Fibroblast of skin of right biceps (primary cell): ENCODE measurements at places on chromosomes 7 and 10.

GRCh38 chr7:7183838-7184463 lies 1.6 kb downstream of the C1GALT1 start:
- DNase-seq = peak; percentile 25

- DNase-seq = no peak
These were observed 138.1 kb downstream of the WDR11 start for GRCh38 chr10:120989279-120989678.

- DNase-seq = peak; percentile 47
These were observed 311.6 kb upstream of the SEMA3A start for GRCh38 chr7:84506151-84506550.

DNA sequence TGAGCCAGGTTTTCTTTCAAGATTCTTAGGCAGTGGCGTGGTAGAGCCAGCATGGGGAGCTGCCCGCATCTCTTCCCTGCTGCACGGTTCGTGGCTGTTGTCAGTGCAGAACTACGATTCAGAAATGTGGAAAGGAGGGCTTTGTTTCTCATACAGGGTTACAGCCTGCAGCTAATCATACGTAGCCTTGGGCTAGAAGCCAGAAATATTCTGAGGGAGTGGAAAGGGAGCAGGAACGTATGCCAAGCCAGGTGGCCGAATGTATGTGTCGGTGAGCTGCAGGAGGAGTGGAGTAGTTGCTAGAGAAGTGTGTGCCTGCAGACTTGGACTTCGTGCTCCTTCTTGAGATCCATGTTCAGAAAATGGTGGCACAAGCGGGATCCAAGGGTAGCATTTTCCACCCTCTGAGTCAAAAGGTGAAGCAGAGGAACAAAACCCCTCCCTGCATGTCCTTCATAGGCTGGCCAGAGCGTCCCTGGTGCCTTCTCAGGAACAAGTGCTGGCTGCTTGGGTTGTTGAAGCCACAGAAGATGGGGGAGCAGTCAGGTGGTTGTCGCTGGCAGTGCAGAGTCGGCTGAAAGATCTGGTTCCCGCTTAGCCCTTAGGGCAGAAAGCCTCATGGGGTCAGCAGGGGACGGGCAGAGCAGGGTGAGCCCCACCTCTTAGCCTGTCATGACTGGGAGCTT lies 40.9 kb downstream of the LANCL2 start:
- DNase-seq = no peak

- no peak for DNase-seq
These were observed 31.4 kb downstream of the ANK3 start for GRCh38 chr10:60358282-60358681.

DNA sequence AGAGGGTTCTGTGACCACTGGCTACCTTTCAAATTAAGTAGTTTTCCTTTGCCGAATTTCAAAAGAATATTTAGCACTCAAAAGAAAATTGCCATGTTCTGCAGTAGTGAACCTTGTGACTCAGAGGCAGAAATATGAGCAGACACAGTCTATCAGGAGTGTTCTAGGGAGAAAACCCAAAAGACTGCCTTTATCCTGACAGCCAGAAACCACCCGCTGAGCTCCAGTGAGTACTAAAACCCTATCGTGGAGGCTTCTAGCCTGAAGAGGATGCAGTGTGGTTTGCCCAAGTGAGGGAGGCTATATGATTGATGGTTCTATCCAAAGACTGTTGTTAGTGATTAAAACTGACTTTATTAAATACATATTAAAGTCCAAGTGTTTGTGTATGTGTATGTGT lies 21.9 kb downstream of the CHRM2 start:
- no peak for DNase-seq

DNA sequence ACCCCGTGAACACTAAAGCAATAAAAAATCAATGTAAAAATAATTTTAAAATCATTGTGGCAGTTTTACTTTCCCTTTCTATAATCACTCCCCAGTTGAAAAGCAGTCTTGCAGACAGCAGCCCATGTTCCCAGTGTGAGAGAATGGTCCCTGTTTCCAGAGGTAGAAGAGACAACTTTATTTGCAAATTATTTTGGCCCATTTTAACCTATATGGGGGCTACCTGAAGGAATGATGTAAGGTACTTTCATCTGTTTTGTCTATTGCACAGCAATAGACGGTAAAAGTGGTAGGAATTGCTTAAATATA lies 559.8 kb downstream of the ZWINT start:
- DNase-seq = no peak

GRCh38 chr7:33743594-33743993 lies 161.7 kb upstream of the BMPER start:
- DNase-seq = peak; percentile 81

DNA sequence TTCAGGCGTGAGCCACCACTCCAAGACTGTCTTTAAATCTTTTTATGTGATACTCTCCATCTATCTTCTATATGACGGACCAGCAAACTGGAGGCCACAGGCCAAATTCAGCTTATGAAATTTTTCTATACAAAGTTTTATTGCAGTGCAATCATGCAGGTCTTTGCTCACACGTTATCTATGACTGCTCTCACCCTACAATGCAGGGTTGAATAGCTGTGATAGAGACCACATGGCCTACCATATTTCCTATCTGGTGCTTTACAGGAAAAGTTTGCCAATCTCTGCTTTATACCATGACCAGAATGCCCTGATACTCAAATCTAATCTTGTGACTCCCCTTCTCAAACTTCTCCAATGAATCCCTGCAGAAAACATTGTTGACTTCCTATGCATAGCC lies 89.5 kb upstream of the ACBD5 start:
- DNase-seq = no peak

- DNase-seq = no peak
These were observed 77.0 kb upstream of the GSDME start for GRCh38 chr7:24834128-24834798.

DNA sequence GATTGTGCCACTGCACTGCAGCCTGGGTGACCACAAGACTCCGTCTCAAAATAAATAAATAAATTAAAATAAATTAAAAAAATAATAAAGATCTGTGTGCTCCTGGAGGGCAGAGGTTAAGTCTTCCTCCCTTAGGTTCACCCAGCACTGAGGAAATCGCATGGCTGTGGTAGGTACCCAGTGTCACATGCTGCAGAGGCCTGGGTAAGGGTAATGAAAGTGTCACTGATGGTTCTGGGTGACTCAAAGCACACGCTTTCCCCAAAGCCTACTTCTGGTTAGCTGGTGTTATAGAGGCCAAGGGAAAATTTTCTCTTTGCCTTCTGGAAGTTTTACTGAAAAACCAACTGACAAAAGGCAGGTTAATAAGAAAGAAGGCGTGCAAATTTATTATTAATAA lies 88.8 kb upstream of the ITGB1 start:
- no peak for DNase-seq

DNA sequence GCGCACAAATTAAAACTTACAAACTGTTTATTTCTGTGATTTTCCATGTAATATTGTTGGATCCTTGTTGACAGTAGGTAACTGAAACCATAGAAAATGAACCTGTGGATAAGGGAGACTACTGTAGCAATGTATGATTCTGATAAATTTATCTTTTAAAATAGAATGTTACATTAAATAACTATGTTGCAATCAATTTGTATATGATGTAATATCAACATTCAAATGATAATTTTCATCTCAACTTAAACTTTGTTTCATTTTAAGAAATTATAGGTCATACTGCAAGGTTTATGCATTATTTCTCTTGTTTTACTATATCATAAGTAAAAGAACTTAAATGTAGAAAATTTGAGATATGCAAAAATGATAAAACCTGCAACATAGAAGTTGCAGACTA lies 718.0 kb upstream of the MBL2 start:
- DNase-seq = no peak

GRCh38 chr10:103154521-103155299 lies 38.4 kb downstream of the NT5C2 start:
- peak; percentile 21 for DNase-seq

GRCh38 chr10:72796042-72796441 lies 97.5 kb upstream of the OIT3 start:
- peak; percentile 26 for DNase-seq

DNA sequence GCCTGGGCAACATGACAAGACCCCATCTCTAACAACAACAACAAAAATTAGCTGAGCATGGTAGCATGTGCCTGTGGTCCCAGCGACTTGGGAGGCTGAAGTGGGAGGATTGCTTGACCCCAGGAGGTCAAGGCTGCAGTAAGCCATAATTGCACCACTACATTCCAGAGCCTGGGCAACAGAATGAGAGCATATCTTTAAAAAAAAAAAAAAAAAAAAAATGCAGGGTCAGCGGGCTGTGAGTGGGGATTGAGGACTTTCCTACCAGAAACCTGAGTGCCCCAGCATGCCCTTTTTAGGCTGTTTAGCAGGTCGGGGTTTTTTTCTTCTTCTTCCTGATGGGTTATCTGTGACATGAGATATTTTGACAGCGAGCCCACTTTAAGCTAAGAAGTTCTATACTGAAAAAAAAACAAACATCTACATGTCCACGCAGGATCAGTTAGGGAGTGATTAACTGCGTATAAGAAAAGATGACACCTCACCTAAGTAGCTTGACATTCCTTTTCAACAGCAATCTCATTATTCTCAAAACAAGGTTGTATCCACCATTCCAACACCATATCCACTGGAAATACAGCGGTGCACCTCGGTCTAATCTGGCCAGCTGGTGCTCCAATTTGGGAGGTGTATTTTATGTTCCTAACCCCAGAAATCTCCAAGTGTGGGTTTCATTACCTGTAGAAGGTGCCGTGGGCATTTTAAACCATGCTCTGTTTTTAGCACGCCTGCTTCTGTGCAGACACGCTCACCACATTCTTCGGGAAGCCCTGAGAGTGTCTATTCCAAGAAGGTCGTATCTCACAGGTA lies 13.8 kb upstream of the RFC2 start:
- DNase-seq = no peak

- DNase-seq = no peak
These were observed 59.3 kb upstream of the TMEM72 start for GRCh38 chr10:44851881-44852280.

DNA sequence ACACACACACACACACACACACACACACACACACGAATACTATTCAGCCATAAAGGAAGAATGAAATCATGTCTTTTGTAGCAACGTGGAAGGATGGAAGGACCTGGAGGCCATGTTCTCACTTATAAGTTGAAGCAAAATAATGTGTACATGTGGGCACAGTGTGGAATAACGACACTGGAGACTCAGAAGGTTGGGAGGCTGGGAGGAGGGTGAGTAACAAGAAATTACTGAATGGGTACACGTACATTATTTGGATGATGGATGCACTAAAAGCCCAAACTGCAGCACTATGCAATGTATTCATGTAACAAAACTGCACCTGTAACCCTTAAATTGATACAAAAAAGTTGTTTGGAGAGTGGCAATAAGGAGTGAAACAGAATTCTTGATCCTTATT lies 32.1 kb downstream of the KMT2C start:
- no peak for DNase-seq

- no peak for DNase-seq
These were observed 74.8 kb upstream of the GPR37 start for GRCh38 chr7:124840435-124840834.

- DNase-seq = no peak
These were observed 282.9 kb downstream of the PAXIP1 start for GRCh38 chr7:154720016-154720415.

GRCh38 chr10:14604181-14605142 lies 170.2 kb downstream of the FAM107B start:
- peak; percentile 76 for DNase-seq

GRCh38 chr10:49656845-49657493 lies 22.5 kb upstream of the C10orf53 start:
- DNase-seq = no peak

DNA sequence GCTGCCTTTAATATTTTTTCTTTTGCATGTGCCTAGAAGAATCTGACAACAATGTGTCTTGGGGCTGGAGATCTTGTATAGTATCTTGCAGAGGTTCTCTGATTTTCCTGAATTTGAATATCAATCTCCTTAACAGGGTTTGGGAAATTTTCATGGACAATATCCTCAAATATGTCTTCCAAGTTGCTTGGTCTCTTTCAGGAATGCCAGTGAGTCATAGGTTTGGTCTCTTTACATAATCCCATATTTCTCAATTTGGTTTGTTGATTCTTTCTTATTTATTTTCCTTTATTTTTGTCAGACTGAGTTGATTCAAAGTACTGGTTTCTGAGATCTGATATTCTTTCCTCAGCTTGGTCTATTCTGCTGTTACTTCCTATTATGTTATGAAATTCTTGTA lies 208.7 kb upstream of the GLI3 start:
- DNase-seq = peak; percentile 42

GRCh38 chr10:17428351-17429097 lies 25.9 kb downstream of the ST8SIA6 start:
- no peak for DNase-seq

GRCh38 chr10:1778375-1778969 lies 41.1 kb upstream of the ADARB2 start:
- DNase-seq = no peak

DNA sequence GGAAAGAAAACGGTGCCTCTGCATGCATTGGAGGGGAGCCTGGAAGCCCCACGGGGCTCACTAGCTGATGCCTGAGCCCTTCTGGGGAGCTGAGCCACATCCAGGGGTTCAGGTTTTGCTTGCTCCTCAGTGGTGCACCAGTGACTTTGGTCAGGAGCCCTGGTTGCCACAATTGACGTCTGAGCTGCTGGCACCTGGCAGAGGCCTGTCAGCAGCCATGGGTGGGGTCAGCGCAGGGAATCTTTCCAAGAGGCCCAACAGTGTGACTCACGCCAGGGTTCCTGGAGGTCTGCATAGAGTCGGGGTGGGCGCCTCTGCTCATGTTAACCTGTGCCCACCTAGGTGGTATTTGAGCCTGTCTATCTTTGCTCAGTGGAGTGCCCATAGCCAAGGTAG lies 138.7 kb downstream of the NEURL1 start:
- no peak for DNase-seq

DNA sequence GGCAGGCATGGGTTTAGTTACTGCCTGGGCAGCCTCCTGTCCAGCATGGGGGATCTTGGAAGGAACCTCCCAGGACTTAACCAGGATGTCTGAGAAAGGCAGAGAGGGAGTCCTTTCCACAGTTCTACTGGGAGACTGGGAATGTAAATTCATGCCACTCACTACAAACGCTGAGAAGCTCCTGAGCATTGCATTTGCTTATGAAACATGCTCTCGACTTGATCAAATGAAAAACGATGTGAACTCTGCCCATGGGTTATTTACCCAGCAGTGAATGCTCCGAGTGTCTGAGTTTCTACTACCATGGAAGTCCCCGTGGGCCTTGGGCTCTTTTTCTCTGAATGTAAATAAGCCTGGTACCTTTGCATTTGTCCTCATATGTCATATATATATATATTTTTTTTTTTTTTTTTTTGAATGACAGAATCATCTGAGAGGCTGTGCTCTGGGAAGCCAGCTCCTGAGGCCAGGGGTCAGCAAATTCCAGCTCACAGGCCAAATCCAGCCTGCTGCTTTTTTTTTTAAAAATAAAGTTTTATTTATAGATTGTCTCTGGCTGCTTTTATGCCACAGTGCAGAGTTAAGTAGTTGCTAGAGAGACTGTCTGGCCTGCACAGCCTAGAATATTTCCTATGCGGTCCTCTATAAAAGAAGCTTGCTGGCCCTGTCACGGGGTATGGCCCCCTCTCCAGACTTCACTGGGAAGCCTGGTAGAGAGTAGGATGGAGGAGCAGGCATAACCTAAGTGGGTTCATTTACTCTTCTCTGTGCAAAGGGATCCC lies 21.4 kb upstream of the RAPGEF5 start:
- no peak for DNase-seq
